Activated CD4-positive, alpha-beta memory T cell treated with anti-CD3 and anti-CD28 coated beads, Interleukin-2, amount 10 ng/mL, durations not matched to agents 7 days and 5 days (primary cell): ENCODE measurements at places on chromosomes 2 and 18. TPM values are rescaled to one million over a fixed set of nuclear protein-coding genes. Genes with fewer than 3 reads are reported as not detected.

The NDUFS1 gene
- total RNA-seq: 65.4 TPM

- DNase-seq: no peak
Observed at GRCh38 chr2:183868707-183869106, 729.6 kb upstream of the ZNF804A start.

The ANKRD30BL gene
- not detected for total RNA-seq

GRCh38 chr2:40148334-40148733, 303.6 kb downstream of the SLC8A1 start:
- DNase-seq: no peak

The SERPINB10 gene
- not detected for total RNA-seq
